GF-D8 (cell line): ENCODE measurements at places on chromosomes 5 and 9.

- no peak for DNase-seq
These were observed 394 bp downstream of the TLR4 start for GRCh38 chr9:117704597-117704996.

GRCh38 chr5:52282647-52283046, 505.1 kb upstream of the ITGA1 start:
- DNase-seq, result no peak

GRCh38 chr5:3103262-3103811, 351.9 kb upstream of the IRX2 start:
- DNase-seq, result no peak

- DNase-seq, result no peak
These were observed 13.9 kb upstream of the BASP1 start for GRCh38 chr5:17203329-17204132.

- DNase-seq, result peak; percentile 34
These were observed 225.8 kb downstream of the FANCC start for GRCh38 chr9:95091601-95092261.

DNA sequence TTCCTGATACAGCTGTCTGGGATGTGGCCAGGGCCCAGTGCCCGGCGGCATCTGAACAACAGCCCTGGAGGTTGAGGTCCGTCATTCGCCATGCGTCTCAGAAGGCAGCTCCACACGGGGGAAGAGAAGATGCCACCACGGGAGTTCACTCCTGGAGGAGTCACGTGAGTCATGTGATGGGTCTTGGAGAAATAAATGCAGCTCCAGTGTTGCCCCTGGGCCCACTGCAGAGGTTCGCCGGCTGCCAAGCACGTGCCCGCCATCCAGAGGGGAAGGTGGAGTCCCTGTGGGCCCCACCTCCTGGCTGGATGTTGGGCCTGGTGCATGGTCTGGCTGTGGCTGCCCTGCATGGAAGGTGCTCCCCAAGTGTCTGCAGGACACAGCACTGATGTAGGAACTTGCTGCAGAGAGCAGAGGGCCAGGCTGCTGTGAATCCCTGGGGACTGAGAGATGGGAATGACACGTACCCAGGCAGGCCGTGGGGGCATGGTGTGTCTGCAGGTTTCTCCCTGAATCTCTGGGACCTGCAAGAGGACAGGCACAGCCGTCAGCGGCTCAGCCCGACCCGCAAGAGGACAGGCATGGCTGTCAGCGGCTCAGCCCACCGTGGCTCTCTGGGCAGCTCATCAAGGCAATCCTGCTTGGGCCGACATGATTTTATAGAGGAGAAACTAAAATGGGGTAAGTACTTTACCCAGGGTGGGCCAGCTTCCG, 418.3 kb upstream of the IRX4 start:
- no peak for DNase-seq

- DNase-seq, result no peak
These were observed 475 bp downstream of the WDR5 start for GRCh38 chr9:134136118-134136995.

- no peak for DNase-seq
These were observed 99.3 kb upstream of the NIPBL start for GRCh38 chr5:36777105-36777757.

DNA sequence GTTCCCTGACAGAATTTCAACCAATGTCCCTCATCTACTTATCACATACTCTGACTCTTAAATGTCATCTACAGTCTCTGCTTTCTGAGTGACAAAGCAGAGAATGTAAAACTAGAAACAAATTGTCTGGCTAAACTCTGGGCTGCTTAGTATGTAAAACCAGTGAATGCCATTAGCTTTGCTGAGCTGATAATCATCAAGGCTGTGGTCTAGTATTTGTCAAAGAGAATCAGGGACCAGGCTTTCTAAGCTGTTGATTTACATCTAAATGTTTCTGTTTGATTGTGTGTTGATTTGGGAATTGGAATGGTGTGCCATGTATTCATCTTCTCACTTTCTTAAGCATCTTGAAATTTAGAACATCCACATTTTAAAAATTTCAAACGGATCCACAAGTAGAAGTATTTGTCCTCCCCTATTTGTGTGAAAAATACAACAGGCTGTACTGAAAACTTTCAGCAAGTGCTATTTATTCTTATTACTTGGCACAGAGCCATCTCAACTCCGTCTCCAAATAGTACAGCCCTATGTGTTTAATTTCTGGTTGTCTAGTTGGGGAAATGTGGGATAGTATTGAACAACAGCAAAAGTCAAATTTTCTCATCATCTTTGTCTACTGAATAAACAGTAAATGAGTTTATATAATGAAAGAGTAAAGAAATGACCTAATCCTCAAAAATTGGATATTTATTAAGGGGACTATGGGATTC, 251.5 kb downstream of the KCTD16 start:
- DNase-seq, result no peak

GRCh38 chr5:160694896-160695295, 157.1 kb downstream of the ATP10B start:
- no peak for DNase-seq

GRCh38 chr5:130227699-130228098, 323.4 kb downstream of the CHSY3 start:
- DNase-seq, result no peak

- no peak for DNase-seq
These were observed 2.5 kb downstream of the C1QTNF3 start for GRCh38 chr5:34040472-34040871.

DNA sequence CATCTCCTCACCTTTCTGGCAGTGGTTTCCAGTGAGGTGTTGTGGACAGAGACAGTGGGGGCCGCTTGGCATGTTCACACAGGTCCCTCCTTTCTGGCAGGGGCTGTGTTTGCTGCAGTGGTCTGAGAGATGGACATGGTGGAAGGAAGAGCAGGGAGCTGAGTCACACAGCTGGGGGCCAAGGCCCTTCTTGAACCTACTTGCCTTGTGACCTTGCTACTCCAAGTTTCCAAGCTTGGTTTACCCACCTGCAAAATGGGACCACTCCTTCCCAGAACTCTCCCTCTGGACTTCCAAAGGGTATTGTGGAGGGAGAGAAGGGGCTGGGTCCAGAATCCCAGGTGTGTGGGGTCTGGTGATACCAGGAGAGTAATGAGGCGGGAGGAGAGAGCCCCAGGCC, 4.1 kb downstream of the F12 start:
- DNase-seq, result no peak

- no peak for DNase-seq
These were observed 205.7 kb upstream of the SGCD start for GRCh38 chr5:156121234-156121633.
